ENCODE measurements at places on chromosomes 3 and 15. TPM values are rescaled to one million over a fixed set of nuclear protein-coding genes. Genes with fewer than 3 reads are reported as not detected.

DNA sequence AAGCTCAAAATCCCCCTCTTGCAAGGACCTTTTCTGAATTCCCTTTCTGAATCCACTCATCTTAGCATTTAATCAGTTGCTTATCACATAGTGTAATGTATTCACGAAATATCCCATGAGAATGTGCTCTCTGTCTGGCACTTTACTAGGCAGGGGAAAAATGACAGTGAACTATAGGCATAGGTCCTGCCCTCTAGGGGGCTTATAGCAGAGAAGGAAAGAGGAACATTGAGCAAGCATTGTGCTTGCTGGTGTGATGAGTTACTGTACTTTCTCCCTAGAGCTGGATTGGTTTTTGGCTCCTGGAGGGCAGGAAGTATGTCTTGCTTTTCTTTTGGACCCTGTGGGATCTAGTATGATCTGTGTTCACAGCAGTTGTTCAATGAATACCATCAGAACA lies 26.5 kb downstream of the DUOX2 start:
- no peak for DNase-seq
- no peaks in the 10 kb centered on the region for H3K4me1 ChIP-seq
- no peaks in the 10 kb centered on the region for H3K36me3 ChIP-seq
- no peak overlapping the region for H3K4me3 ChIP-seq
- peaks cover 22% of the 10 kb centered on the region for H3K27me3 ChIP-seq
- no peak overlapping the region for H3K27ac ChIP-seq

- peaks cover 2% of the 10 kb centered on the region for H3K27me3 ChIP-seq
- no peak for DNase-seq
- no peak overlapping the region for H3K4me3 ChIP-seq
- no peaks in the 10 kb centered on the region for H3K36me3 ChIP-seq
These were observed 7.2 kb upstream of the LAMB2 start for GRCh38 chr3:49140080-49140479.

DNA sequence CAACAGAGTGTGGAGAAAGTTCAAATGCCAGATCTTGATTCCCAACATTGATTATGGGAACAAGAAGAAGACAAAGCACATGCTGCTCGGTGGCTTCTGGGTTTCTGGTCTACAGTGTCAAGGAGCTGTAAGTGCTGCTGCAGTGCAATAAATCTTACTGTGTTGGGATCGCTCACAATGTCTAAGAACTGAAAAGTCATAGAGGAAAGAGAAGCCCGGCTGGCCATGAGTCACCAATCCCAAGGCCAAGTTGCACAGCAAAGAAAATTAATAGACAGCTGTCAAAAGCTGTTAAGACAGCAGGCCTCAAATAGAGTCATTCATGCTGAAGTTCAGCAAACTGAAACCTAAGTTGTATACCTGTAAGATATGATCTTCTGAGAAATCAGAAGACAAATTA lies 33.2 kb upstream of the SPPL2A start:
- DNase-seq = peak; percentile 11
- no peaks in the 10 kb centered on the region for H3K27me3 ChIP-seq
- no peak overlapping the region for H3K4me3 ChIP-seq
- H3K4me1 ChIP-seq = peaks cover 5% of the 10 kb centered on the region

Gene SERPINI2
- total RNA-seq = not detected

Gene SYNPR
- total RNA-seq = not detected

- peaks cover 57% of the 10 kb centered on the region for H3K4me1 ChIP-seq
- H3K4me3 ChIP-seq = peak overlapping the region; percentile 91
- H3K36me3 ChIP-seq = peaks cover 14% of the 10 kb centered on the region
- peak overlapping the region; percentile 95 for H3K27ac ChIP-seq
- H3K27me3 ChIP-seq = no peaks in the 10 kb centered on the region
- peak; percentile 83 for DNase-seq
These were observed 639 bp downstream of the FOXP1 start for GRCh38 chr3:71582612-71583565.

Gene PLSCR4
- total RNA-seq = not detected

GRCh38 chr15:96586901-96587300 lies 256.4 kb downstream of the NR2F2 start:
- no peaks in the 10 kb centered on the region for H3K36me3 ChIP-seq
- no peak overlapping the region for H3K4me3 ChIP-seq
- no peaks in the 10 kb centered on the region for H3K27me3 ChIP-seq
- H3K27ac ChIP-seq = no peak overlapping the region

Gene ERICH6
- total RNA-seq = not detected

GRCh38 chr3:69871251-69871650 lies 128.3 kb upstream of the SAMMSON start:
- H3K36me3 ChIP-seq = no peaks in the 10 kb centered on the region
- no peaks in the 10 kb centered on the region for H3K4me1 ChIP-seq
- H3K27me3 ChIP-seq = peaks cover 2% of the 10 kb centered on the region

DNA sequence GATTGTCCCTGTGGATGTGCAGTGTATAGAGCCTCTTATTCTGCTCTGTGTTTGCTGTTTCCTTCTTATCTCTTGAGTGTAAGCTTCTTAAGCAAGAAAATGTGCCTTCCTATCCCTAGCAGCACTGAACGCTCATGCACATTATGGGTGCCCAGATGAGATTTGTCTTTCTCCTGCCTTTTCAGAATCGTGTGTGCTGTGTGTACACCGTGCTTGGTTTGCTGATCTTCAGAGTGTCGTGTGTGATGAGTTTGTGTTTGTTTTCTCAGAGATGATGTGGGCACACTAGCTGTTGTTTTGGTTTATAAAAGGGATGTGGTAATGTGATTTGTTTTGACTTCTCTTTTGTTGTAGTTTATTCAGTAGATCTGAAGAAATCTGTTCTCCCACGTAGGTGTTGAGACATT lies 19.7 kb downstream of the GPR171 start:
- H3K36me3 ChIP-seq = peaks cover 2% of the 10 kb centered on the region
- peaks cover 42% of the 10 kb centered on the region for H3K4me1 ChIP-seq
- H3K4me3 ChIP-seq = peak overlapping the region; percentile 63
- peak overlapping the region; percentile 87 for H3K27ac ChIP-seq
- no peak for DNase-seq

DNA sequence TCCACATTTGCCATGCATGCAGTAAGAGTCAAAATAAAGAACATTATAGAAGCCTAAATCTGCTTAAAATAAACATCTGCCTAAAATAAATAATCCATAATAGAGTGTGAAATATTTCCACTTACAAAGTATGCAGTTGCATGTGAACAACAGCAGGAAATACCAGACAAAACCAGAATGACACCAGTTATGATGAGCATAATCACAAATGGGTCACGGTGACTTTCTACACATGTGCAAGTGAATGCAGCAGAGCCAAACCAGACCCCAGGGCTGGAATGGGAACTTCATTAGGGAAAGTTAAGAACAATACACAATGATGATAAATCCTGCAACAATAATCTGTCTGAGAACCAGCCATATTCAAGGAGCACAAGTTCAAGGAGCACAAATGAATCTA lies 615.5 kb downstream of the ROBO2 start:
- no peaks in the 10 kb centered on the region for H3K4me1 ChIP-seq
- H3K4me3 ChIP-seq = no peak overlapping the region
- no peak for DNase-seq
- no peaks in the 10 kb centered on the region for H3K36me3 ChIP-seq

- H3K36me3 ChIP-seq = no peaks in the 10 kb centered on the region
- no peak for DNase-seq
- no peak overlapping the region for H3K27ac ChIP-seq
- H3K27me3 ChIP-seq = peaks cover 4% of the 10 kb centered on the region
- no peak overlapping the region for H3K4me3 ChIP-seq
These were observed 1.8 kb downstream of the SCAMP5 start for GRCh38 chr15:74997141-74997540.

DNA sequence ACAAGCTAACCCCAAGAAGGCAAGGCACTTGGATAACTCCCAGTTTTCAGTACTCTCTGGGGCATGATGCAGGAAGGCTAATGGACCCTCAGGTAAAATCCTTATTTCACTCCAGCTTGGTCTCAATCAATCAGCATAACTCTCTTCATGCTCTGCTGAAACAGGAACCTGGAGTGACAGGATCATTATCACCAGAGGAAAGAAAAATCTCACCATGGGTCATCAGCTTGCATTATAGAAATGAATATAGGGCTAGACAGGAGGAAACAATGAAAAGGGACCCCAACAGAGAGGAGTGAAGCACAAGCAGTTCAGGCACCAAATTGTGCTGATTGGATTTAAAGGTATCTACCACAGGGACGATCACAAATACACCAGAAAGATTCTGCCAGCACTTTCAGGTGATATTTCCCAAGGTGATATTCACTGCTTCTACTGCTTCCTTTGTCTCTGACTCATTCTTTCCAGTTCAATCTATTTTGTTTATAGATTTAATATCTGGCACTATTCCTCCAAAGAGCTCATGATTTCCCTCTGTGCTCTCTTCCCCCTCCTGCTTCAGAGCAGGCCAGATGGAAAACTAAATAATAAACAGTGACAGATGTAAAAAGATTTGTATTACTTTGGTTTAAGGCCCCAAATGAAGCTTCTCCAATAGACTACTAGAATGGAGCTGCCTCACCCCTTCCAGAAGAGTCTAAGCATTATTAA lies 22.9 kb upstream of the THUMPD3 start:
- no peak overlapping the region for H3K27ac ChIP-seq
- no peak for DNase-seq
- no peaks in the 10 kb centered on the region for H3K4me1 ChIP-seq
- H3K27me3 ChIP-seq = no peaks in the 10 kb centered on the region

DNA sequence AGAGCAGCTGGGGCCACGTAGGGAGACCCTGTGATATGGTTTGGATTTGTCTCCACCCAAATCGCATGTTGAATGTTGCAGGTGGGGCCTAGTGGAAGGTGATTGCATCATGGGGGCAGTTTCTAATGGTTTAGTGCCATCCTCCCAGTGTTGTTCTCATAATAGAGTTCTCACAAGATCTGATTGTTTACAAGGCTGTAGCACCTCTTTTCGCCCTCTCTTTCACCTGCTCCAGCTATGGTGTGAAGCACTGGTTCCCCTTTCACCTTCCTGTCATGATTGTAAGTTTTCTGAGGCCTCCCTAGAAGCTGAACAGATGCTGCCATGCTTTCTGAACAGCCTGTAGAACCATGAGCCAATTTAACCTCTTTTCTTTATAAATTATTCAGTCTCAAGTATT lies 198.9 kb upstream of the CBLB start:
- no peak for DNase-seq
- H3K36me3 ChIP-seq = peaks cover 2% of the 10 kb centered on the region

Gene PDZRN3
- not detected for total RNA-seq

DNA sequence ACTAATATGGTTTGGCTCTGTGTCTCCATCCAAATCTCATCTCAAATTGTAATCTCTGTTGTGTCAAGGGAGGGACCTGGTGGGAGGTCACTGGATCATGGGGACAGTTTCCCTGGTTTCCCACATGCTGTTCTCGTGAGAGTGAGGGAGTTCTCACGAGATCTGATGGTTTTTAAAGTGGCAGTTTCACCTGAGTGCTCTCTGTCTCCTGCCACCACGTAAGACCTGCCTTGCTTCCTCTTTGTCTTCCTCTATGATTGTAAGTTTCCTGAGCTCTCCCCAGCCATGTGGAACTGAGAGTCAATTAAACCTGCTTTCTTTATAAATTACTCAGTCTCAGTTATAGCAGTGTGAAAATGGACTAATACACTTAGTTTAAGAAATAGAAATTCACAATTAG lies 228.9 kb downstream of the CD47 start:
- DNase-seq = no peak
- no peak overlapping the region for H3K27ac ChIP-seq
- H3K4me3 ChIP-seq = no peak overlapping the region
- peaks cover 2% of the 10 kb centered on the region for H3K4me1 ChIP-seq

Measured in activated CD4-positive, alpha-beta T cell treated with anti-CD3 and anti-CD28 coated beads for 36 hours (primary cell).